ENCODE measurements at places on chromosomes 4 and X. TPM values are rescaled to one million over a fixed set of nuclear protein-coding genes. Genes with fewer than 3 reads are reported as not detected.

Gene NPFFR2
- total RNA-seq = 0.59 TPM

Gene PARM1
- total RNA-seq = 1.2 TPM

Gene TCP11X2
- not detected for total RNA-seq

DNA sequence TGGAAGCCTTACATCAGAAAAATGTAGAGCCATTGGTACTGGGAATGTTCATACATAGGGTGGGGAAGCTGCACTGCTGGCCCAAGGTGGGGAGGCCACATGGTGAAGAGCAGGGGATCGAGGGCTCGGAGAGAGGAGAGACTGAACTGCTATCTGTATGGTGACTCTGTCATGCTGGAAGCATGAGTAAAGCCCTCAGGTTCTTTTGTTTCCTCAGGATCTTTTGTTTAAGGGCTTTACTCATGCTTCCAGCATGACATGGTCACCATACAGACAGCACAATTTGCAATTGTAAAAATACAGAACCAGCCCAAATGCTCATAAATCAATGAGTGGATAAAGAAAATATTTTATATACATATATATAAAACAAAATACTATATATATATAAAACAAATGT is 78.4 kb downstream of the KLF8 start:
- ATAC-seq = no peak

DNA sequence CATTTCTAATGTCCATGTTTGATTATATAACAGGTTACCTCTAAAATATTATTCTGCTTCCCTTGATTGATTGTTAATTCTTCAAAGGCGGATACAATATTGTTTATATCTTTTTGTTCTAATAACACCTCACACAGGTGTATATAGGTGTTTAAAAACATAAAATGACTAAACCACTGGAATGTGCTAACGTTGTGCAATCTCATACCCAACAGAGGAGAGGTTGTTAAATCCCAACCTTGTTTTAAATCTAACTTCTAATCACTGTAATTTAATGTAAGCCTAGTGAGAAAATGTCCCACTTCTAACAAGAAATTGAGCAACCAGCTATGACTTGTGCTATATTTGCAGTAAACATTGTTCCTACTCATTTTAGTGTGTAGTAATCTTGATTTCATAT is 1.3 kb downstream of the ODAM start:
- ATAC-seq = no peak

GRCh38 chr4:113371111-113371510 is 321.7 kb downstream of the ANK2 start:
- ATAC-seq = no peak
